Fibroblast of the conjunctiva (primary cell): ENCODE measurements at places on chromosomes 6 and 20.

GRCh38 chr20:41903586-41903985 is 285.4 kb upstream of the CHD6 start:
- no peak for DNase-seq

DNA sequence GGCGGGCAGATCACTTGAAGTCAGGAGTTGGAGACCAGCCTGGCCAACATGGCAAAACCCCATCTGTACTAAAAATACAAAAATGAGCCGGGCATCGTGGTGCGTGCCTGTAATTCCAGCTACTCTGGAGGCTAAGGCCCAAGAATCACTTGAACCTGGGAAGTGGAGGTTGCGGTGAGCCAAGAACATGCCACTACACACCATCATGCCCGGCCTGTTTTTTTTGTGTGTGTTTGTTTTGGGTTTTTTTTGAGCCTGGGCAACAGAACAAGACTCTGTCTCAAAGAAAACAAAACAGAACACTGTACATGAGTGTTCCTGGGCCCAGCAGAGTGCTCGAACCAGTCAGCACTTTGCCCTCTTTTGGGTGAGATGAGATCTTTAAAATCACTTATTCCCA is 159.1 kb downstream of the MTHFD1L start:
- DNase-seq = no peak

DNA sequence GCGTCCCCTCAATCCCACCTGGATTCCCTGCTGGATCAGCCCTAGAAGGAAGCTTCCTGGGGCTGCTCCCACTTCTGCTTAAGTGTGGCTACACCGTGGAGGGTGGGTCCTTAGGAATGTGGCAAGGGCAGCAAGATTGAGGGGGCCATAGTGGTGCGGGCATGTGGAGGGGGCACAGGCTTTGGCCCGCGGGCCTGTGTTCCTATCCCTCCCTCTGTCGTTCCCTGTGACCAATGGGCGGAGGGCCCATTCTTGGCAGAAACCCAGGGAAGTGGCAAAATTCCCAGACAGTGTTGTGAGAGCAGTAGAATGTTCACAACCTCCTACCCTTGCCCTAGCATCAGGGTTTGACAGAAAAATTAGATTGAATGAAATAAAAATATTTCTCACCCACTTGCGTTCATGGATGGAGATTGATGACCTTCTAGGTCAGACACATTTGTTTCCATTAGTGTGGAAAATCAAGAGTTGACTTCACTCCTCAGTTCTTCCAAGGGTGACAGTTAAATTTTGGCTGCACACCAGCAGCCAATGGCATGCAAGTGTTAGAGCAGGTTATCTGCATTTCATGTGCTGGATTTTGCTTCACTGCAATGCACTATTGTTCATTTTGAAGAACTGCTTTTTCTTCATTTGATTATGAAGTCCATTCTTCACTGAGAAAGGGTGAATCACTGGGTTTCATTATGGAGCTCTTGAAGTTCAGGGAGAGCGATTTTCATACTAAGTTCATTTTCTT is 49.3 kb upstream of the AHI1 start:
- no peak for DNase-seq

- no peak for DNase-seq
These were observed at the start of gene DSP for GRCh38 chr6:7541175-7542064. Gene DSP (plus strand): TSS chr6:7541671. CDS start chr6:7541916, 245 bp downstream.
